ENCODE measurements at places on chromosomes 3 and 15. TPM values are rescaled to one million over a fixed set of nuclear protein-coding genes. Genes with fewer than 3 reads are reported as not detected.
A peak's percentile ranks its signal among the peaks of the same experiment; 100 is the strongest.

- no peaks in the 10 kb centered on the region for H3K27me3 ChIP-seq
- H3K36me3 ChIP-seq: no peaks in the 10 kb centered on the region
- no peak overlapping the region for H3K27ac ChIP-seq
- no peak overlapping the region for H3K4me3 ChIP-seq
- peaks cover 15% of the 10 kb centered on the region for H3K4me1 ChIP-seq
Observed at GRCh38 chr3:152359385-152360248, 90.9 kb downstream of the MBNL1 start.

LRRIQ4 gene
- 0.29 TPM for total RNA-seq

SLCO2A1 gene
- total RNA-seq: 26.0 TPM

GRCh38 chr3:38641461-38642110, 7.9 kb downstream of the SCN5A start:
- DNase-seq: no peak
- no peaks in the 10 kb centered on the region for H3K36me3 ChIP-seq
- H3K27ac ChIP-seq: no peak overlapping the region
- H3K4me3 ChIP-seq: no peak overlapping the region
- no peaks in the 10 kb centered on the region for H3K27me3 ChIP-seq
- no peaks in the 10 kb centered on the region for H3K4me1 ChIP-seq

DNA sequence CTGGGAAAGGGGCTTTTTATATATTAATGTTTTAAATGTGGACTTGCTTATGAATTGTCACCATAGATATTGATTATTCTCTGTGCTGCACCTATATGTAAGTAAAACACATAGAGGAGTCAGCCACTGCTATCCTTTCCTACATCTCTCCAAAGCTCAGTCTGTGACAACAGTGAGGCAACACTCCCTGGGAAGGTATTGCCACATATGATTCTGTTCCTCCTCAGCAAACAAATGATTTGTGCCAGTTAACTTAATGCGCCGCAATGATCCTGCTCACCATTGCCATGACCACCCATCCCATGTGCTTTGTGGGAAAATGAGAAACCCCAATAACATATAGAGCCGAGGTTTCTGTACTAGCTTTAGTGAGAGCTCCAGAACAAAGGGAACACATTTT, 75.1 kb upstream of the FBN1 start:
- no peaks in the 10 kb centered on the region for H3K27me3 ChIP-seq
- no peaks in the 10 kb centered on the region for H3K4me1 ChIP-seq
- H3K4me3 ChIP-seq: no peak overlapping the region
- no peaks in the 10 kb centered on the region for H3K36me3 ChIP-seq

LDHAL6B gene
- total RNA-seq: not detected

- no peaks in the 10 kb centered on the region for H3K4me1 ChIP-seq
- peaks cover 5% of the 10 kb centered on the region for H3K36me3 ChIP-seq
- peak; percentile 1 for DNase-seq
- no peak overlapping the region for H3K4me3 ChIP-seq
- no peaks in the 10 kb centered on the region for H3K27me3 ChIP-seq
Observed at GRCh38 chr15:69224383-69224782, 63.9 kb downstream of the GLCE start.

DNA sequence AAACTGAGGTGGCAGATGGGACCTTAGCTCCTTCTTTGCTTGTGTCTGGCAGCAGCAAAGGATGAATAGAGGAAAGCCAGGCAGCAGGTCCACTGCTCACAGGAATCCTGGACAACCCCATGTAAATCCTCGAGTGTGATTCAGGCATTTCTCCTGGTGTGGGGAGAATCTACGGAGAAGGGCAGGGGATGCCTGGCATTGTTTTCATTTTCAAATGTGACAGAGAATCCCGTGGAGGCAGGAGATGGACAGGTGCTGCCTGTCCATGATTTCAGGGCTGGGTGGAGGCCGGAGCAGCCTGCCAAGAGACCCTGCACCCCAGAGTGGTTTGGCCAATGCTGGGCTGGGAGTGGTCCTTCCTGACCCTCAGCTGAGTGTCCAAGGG, 1.7 kb downstream of the HRH1 start:
- no peak overlapping the region for H3K4me3 ChIP-seq
- no peak for DNase-seq
- H3K27ac ChIP-seq: no peak overlapping the region
- peaks cover 4% of the 10 kb centered on the region for H3K4me1 ChIP-seq

DNA sequence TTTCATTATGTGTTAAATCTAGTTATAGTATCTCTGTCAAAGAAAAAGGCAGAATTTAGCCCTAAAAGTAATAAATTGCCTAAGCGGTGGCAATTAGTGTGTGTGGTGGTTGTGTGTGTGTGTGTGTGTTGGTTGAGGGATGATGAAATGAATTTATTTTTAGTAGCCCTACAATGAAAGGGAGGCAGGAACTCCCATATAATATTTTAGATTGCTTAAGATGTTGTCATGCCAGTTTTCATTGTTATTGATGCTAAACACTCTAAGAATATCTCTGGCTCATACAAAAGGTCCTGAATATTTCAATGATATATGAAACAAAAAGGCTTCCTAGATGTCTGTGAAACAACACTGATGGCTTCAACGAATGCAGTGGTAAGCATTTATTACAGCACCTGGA, 140.6 kb upstream of the TBC1D5 start:
- no peaks in the 10 kb centered on the region for H3K36me3 ChIP-seq
- DNase-seq: no peak
- no peak overlapping the region for H3K27ac ChIP-seq
- H3K4me1 ChIP-seq: no peaks in the 10 kb centered on the region
- no peaks in the 10 kb centered on the region for H3K27me3 ChIP-seq
